CD4-positive, alpha-beta T cell treated with Interleukin-12 subunit alpha and Interleukin-12 subunit beta, for 1 hour (primary cell): ENCODE measurements at places on chromosomes 4 and X.

GRCh38 chr4:124526769-124527168, 185.8 kb downstream of the ANKRD50 start:
- DNase-seq = no peak

- no peak for DNase-seq
Observed at GRCh38 chrX:3451571-3451970, 105.1 kb upstream of the MXRA5 start.

DNA sequence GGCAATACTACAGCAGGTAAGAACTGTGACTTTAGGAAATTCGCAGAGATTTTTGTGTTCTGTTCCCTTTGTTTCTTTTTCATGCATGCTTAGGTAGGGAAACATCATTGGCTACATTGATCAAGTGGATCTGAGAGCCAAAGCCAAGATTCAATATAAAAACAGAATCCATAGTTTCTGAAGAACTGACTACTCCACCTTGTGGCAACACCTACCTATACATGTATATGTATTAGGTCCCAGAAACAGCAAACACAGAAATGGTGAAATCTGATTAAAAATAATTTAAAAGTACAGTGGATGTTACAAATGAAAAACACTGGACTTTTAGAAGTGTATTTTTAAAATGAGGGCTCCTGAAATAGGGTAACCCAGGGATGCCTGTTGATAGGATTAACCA, 322.6 kb upstream of the MAOA start:
- DNase-seq = peak; percentile 1

GRCh38 chrX:79096145-79096556, 48.3 kb upstream of the GPR174 start:
- peak; percentile 60 for DNase-seq

DNA sequence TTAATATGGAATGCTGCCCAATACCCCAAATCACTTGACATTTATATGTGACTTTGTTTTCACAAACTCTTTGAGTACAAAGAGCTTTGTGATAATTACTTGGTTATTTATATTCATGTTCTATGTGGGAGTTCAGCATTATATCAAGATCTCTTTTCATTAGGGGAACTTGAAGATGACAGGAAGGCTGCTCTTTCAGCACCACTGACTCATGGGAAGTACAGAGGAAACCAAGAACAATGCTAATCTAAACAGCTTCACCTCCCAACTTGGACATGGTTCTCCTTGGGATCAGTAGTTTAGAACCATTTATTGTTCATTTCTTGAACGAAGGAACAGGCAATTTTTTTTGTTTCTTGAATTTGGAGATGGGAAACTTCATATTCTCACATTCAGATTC, 184.0 kb upstream of the AFF2 start:
- DNase-seq = no peak

GRCh38 chr4:74793757-74794381, 454 bp downstream of the BTC start:
- DNase-seq = no peak

- DNase-seq = no peak
Observed at GRCh38 chr4:55512922-55513571, 33.7 kb downstream of the CLOCK start.

- no peak for DNase-seq
Observed at GRCh38 chr4:37066159-37066558, 178.4 kb upstream of the NWD2 start.

DNA sequence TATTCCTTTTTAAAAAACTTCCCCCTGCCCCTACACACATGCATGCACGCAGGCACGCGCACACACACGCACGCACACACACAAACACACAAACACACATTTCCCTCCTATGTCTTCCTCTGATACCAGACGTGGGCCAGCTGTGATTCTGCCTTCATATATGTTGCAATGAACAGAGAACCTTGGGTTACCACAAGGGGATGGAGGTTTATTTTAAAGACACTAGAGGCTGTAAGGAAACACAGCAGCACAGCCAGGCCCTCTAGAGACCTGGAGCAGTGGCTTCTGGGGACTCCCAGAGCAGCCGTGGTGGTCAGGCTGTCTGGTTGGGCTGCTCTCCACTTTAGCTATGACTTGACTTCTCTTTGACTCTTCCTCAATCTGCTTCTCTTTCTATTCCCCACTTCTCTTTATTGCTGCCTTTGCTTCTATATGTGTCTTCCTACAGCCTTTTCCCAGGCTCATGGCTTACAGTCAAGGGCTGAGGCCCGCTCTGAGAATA, 3.2 kb upstream of the TLR10 start:
- DNase-seq = peak; percentile 11

- DNase-seq = no peak
Observed at GRCh38 chrX:152897222-152898131, at the start of gene ZNF185. Gene ZNF185 (plus strand): TSS chrX:152898067. CDS start chrX:152914490, 16,423 bp downstream.

GRCh38 chrX:114710571-114710970, 126.7 kb downstream of the HTR2C start:
- no peak for DNase-seq

GRCh38 chr4:3223346-3223745, 25.6 kb upstream of the MSANTD1 start:
- DNase-seq = no peak

DNA sequence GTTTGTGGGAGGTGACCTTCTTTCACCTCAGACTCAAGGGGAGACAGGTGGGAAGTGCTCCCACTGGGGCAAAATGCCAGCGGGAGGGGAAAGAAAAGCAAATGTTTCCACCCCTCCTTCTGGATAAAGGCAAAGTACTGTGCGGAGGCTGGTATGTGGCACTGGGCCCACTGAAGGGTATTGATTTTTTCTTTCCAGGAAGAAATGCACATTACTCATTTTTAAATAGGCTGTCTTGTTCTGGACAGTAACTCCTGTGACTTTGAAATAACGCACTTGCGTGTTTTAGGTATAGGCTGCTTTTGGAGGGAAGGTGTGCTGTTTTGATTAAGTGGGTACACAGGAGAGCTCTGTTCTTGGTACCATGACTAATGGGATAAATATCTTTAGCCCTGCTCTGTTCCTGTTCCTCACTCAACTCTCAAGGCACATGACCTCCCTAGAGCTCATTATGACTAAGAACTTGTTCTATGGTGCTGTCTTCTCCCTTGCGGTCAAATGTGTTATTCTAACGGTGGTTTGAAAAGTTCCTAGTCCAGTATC, 40.7 kb upstream of the MBTPS2 start:
- DNase-seq = no peak

- no peak for DNase-seq
Observed at GRCh38 chrX:96721354-96721753, 36.7 kb downstream of the DIAPH2 start.

DNA sequence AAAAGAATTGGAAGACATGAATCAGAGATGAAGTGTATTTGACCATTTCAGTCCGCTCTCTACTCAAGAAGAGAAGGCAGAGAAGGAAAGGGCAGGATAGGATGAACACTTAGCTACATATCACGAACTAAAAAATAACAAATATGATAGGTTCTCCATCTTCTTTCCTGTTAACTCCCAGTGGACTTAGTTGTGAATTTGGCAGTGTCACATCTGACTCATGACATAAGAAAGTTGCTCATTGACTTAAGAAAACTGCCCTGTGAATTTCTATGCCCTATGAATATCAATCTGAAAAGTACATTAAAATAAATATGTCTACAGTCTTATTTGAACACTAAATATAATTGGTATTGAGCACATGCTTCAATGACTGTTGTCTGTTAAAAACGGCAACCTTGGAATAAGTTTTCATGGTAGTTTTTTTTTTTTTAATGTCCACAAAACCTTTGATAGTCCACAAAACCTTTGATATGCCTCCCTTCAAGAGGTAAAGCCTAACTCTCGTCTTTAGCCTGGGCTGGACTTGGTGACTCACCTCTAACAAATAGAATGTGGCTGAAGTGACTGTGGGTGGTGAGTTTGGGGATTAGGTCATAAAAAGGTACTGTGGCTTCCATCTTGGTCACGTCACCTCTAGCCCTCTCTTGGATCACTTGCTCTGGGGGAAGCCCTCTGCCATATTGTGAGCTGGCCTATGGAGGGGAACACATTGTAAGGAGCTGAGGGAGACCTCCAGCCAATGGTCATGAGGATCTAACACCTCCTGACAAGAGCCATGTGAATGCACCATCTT, 184.7 kb upstream of the S100G start:
- no peak for DNase-seq

DNA sequence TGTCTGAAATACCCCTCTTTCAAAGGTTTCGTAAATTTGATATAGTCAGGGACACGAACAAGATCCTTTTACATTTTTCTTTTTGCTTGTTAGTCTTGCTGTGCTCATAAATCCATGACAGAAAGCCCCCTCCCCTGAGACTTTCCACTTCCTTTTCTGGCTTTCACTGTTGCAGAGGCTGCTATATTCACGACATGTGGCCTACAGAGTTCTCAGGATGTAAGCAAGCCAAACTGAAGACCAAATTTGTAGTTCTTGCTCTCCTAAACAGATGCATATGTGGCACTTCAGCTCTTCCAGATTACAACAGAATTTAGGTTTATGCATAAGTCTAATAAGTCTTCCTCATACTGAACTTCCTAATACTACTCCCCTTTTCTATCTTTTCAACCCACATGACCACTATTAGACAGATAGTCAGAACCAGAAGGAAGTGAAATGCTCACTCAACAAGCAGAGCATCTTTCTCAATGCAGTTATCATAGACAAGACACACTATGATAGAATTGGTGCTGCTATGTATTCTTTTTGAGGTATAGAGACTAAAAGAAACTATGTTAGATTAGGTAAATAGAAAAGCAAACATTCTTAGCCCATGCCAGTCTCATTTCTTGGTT, 15.0 kb downstream of the BTK start:
- DNase-seq = no peak

GRCh38 chrX:153595387-153595786, 3.6 kb downstream of the CCNQ start:
- no peak for DNase-seq

- no peak for DNase-seq
Observed at GRCh38 chr4:154497889-154498288, 6.3 kb upstream of the DCHS2 start.

- no peak for DNase-seq
Observed at GRCh38 chr4:134215620-134216344, 14.2 kb upstream of the PABPC4L start.
